ENCODE measurements at places on chromosomes 7 and 10.

DNA sequence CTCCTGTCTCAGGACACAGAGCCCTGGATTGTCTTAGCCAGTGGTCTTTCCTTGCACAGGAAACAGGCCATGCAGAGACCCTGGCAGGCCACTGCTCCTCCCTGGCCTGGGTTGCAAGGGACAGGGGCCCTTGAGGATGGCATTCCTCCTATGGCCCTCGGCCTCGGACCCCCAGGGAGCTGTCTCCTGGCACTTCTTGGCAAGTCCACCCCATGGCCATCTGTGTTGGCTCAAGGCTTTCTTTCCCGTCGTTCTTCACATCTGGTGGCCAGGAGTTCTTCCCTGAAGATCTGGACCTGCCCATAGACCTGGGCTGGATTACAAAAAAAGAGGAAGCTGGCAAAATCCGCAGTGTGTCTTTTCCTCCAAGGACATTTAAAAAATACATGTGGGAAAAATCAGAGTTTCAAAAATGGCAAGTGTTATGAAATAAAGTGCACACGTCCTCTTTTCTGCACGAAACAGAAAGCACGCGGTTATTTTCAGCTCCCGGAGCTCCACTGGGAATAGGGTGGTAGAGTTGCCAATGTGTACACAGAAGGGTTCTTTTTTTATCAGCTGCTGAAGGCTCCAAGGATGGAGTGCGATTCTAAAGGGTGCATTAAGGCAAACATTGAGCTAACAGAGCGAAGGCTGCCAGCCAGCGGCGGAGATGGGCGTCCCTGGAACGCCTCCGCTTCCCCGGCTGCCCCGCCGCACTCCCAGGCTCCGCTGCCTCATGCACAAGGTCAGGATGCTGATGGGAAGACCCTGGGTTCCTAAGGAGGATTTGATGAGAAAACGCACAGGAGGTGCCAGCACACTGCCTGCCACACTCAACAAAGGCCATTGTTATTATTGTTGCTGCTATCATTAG lies 62.8 kb upstream of the FAM20C start:
- no peak for DNase-seq

- DNase-seq = no peak
Measured at GRCh38 chr10:78914502-78915189, 154.1 kb upstream of the ZMIZ1 start.

DNA sequence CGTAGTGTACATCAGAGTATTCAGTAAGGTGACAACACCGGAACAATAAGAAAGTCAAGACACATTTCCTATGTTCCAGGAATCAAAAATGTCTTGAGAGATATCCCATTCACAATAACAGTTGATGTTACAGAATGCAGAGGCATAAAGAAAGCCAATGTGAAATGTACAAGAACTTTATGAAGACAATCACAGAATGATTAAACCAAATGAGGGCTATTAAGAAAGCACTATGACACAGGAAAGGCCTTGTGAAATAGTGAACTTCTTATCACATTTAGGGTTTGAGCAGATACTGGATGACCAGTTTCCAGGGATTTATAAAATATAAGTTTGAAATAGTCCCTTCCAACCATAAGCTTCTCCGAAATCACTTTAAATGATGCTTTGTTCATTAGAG lies 52.7 kb downstream of the VWDE start:
- no peak for DNase-seq

DNA sequence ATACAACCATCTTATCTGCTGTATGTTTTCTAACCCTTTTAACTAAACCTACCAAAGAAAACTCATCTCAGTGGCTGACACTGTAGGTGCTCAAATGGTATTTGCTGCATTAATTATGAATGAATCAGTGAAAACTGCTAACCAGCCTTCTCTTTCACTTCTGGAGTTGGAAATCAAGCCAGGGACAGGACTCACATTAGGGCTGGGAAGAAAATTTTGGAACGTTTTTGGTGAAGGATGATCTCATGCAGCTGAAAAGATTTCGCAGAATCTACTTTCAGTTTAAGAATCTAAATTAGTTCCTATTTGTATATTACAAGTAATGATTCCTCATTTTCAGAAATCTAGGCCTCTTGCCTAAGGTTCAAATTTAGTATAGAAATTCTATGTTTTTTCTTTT lies 12.9 kb downstream of the MTPN start:
- DNase-seq = no peak

- DNase-seq = peak; percentile 54
Measured at GRCh38 chr7:41881331-41882130, 178.6 kb upstream of the INHBA start.

DNA sequence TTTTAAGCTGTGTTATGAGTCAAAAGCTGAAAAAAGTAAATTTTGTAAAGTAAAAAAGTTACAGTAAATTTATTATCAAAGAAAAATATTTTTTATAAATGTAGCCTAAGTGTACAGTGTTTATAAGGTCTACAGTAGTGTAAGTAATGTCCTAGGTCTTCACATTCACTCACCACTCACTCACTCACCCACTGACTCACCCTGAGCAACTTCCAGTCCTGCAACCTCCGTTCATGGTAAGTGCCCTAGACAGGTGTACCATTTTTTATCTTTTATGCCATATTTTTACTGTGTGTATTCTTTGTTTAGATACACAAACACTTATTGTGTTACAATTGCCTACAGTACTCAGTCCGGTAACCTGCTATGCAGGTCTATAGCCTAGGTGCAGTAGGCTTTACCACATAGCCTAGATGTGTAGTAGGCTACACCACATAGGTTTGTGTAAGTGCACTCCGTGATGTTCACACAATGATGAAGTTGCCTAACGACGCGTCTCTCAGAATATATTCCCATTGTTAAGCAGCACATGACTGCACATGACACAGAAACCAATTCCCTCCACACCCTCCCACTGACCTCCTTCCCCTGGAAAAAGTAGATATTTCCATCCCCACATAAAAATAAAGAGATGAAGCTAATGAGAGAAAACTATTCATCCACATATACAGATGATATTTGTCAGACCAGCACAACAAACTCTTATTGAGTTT lies 44.8 kb upstream of the FGL2 start:
- DNase-seq = no peak
